Hematopoietic multipotent progenitor cell treated with erythropoietin and hydrocortisone succinate and interleukin-3 and kit ligand, for 8 days (in vitro differentiated cells): ENCODE measurements at places on chromosomes 7 and 10.

DNA sequence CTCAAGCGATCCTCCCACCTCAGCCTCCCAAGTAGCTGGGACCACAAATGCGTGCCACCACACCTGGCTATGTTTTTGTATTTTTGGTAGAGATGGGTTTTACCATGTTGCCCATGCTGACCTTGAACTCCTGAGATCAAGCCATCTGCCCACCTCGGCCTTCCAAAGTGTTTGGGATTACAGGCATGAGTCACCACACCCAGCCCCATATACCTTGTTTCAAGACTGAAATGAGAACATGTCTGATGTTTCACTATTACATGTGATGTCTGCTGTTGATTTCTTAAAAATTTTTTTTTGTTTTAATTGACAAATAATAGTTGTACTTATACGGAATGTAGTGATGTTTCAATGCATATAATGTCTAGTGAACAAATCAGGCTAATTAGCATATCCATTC is 14.5 kb downstream of the KLHL7 start:
- DNase-seq = no peak

GRCh38 chr10:101237081-101237981 is 8.1 kb upstream of the LBX1 start:
- DNase-seq = no peak

DNA sequence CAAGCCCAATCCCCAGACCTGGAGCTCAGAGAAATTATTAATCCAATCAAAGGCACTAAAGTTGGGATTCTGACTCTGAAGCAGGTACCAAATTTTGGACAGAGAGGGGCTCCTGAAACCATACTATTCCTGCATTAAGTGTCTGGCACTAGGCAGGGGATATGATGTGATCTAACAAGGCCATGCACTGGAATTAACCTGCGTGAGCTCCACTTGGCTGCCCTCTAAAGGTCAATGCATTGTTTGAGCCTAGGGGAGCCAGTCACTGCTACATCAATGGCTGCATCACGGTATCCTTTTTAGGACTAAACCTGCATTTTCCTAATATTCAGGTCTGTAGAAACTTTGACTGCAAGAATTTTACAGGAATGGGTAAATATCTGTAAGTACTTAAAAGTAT is 42.1 kb downstream of the ST8SIA6 start:
- peak; percentile 90 for DNase-seq

GRCh38 chr7:69768986-69769595 is 170.8 kb downstream of the AUTS2 start:
- DNase-seq = no peak

DNA sequence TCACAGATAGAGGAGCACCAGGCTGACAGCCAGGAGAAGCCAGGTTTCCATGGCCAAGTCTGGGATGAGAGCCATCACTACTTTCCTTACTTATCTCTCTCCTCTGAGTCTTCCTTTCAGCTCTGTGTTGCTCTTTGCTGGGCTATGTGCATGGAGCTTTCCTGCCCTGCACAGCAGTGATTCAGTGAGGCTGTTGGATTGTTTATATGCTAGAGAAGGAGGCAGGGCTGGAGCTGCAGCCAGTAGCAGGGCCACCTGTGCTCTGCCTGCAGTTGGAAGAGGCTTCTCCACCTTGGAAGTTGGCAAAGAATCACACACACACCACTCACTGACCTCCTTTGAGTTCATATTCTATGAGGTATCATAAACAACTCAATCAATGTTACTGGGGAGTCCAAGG is at the start of gene CYP3A4:
CYP3A4 (minus strand) TSS at position 178 of the 400 bp plus-strand sequence; CDS start at position 75, 103 bp downstream.
- DNase-seq = no peak

DNA sequence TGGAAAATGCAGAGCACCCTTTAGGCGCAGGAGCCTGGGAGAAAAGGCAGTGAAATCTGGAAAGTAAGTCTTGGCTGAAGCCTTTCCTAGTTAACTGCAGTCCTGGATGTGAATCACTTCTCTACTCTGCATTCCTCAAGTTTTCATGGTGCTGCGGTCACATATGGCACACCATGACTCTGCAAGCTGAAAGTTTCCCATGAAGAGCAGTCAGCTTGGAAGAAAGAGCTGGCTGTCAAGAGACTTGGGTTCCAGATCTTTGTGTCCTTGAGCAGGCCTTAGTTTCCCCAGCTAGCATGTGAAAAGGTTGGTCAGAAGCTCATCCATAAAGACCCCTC is 548.3 kb downstream of the SORCS3 start:
- DNase-seq = no peak
